ENCODE measurements at places on chromosomes 5 and 9.
A peak's percentile ranks its signal among the peaks of the same experiment; 100 is the strongest.

DNA sequence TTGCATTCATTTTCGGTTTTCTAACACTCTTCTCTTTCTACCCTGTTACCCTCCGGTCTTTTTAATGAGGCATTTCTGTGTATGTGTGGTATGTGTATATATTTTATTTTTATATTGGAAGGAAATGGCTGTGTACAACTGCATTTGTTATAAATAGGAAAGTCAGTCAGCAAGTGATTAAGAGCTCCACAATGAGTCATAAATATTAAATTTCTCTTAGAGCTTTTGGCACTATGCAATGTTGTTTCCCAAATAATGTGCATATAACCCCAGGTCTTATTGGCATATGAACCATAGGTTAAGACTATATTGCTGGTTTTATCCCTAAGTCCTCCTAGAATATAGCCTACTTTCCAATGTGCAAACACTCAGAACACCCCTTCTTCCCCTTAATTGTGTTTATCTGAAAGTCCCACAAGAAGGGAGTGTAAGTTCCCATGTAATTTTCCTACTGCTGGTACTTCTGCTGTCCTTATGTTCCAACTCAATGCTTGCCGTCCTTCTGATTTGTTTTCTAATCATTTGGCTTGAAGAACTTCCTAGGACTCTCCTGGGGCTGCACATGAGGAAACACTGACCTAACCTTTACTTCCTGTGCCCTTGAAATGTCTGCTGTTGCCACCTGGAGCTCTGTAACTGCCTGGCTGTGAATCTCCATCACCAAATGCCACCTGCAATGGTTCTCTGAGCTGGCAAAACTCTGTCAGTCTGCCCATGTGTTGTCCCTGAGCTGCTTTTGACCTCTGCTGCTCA is 65.5 kb upstream of the PCSK5 start:
- DNase-seq: no peak

GRCh38 chr5:161481922-161482321 is 64.6 kb downstream of the GABRB2 start:
- no peak for DNase-seq

- peak; percentile 74 for DNase-seq
These were observed 376.7 kb downstream of the DNAH5 start for GRCh38 chr5:13567819-13568218.

DNA sequence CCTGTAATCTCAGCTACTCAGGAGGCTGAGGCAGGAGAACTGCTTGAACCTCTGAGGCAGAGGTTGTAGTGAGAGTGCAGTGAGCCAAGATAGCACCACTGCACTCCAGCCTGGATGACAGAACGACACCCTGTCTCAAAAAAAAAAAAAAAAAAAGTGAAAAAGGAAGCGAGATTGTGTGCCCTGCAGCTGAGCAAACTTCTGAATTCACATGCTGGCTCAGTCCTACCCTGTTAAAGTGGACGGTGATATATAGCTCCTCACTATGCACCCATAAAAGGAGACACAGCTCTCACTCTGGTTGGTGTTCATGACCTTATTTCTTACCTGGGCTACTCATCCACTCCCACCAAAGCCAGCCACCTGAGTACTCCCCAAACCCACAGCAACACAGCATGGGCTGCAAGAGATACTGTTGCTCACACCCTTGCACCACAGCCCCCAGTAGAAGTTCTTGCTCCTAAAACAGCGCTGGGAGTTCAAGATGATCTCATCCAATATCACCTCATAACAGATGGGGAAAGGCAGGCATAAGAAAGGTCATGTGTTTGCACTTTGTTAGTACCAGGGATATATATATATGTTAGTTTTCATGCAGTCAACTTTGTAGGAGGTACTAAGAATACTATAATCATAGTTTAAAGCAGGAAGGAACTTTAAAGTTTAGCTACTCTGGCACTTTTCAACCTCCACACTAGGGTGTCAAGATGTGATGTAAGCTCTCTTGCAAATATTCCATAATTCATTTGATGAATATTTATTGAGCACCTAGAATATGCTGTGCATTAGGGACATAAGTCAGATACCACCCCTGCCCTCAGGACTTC is 4.0 kb downstream of the TTLL11 start:
- DNase-seq: no peak

GRCh38 chr9:11039006-11039405 is 426.2 kb upstream of the PTPRD start:
- DNase-seq: peak; percentile 0

DNA sequence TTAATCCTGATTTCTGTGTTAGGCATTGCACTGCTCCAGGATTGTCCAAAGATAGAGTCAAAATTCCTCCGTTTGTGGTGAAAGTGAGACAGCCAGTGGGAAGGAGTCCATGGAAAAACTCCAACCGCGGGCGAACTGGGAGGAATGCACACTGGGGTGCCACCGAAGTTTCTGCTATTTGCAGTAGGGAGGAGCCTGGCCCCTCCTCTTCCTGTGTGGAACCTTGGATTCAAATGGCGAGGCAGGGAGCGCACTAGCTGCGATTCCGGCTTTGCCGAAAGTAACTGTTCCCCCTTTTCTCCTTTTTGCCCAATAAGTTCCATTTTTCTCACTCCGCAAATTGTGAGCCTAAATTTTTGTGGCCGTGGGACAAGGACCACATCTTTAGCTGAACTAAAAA is 9.3 kb downstream of the BAAT start:
- DNase-seq: peak; percentile 53

DNA sequence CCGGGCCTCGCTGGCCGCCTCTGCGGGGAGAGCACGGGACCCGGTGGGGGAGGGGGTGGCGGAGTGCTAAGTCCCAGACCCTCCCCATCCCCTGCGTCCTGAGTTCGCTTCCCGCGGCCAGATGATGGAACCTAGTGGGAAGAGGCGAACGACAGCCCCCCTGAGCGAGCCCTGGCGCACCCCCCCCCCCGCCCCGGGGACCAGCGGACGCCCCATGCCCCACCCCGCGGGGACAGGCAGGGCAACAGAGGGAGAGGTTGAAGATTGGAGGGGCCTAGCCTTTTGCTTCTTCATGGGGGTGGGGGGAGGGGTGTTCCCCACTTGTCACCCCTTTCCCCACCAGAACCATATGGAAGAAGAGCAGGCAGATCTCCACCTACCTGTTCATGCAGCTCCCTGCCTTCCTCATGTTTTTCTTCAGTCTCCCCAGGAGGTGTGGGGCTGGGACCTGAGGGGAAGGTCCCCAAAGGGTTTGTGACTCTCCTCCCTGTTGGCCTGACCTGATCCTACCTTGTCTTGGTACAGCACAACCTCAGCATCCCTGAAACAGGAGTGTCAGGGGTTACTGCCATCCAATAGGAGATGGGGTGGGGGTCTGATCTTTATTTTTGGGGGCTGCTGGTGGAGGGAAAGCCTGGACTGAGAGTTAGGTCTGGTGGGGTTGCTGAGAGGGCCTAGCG is 485 bp downstream of the FAM53C start:
- DNase-seq: no peak

- peak; percentile 78 for DNase-seq
These were observed 75.4 kb downstream of the GRIA1 start for GRCh38 chr5:153565822-153566221.

DNA sequence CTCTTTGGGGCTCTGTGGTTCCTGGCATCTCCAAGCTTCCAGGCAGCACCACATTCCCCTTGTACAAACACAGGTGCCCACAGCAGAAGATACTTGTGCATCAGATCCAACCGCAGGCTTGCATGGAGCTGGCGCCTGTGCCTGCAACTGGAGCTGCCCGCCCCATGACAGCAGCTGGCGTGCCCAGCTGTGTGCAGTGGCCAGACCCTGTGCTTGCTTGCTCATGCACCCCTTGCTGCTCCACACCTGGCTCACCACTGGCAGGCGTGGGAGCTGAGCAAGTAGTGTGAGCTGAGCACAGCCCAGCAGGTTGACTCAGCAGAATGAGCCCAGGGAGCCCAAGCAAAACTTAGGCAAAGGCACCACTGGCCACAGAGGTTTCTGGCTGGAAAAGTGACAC is 84.4 kb upstream of the STARD4 start:
- no peak for DNase-seq

DNA sequence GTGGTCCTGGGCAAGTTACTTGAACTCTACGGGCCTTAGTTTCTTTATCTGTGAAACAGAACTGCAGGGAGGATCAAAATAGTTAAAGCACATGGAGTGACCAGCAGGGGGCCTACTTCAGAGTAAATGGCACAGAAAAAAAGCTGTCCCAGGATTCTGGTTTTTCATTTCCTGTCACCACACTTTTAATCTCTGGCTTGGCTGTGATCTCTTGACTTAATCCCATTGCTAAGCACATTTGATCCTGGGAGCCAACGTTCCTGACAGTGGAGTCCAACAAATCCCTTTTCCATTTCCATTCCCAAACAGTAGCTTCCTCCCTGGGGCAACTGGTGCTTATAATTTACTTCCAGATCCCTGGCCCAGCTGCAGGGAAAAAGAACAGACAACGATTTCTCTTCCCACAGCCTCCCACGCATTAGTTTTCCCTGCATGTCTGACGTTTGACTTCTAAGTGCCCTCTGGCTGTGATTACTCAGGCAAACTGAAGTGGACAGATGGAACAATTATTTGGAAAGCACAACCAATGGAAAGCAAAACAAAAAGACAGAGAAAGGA is 136.5 kb upstream of the STK32A start:
- DNase-seq: peak; percentile 52

DNA sequence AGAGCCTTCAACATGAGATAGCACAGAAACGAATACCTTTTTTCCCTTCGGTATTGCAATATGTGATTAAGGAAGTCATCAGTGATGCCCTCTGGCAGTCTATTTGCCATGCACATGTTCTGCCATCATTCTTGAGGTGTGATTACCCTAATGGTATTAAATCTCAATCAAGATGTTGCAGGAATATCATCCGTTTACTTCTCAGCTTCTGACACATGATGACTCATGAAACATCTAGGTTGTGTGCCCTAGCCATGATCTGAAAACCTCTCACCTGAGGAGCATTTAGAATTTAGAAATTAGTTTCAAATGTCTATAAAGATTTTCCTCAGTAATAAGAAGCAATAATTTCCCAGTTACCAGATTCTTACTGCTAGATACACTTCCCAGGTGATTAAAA is 209.1 kb downstream of the ADGRV1 start:
- DNase-seq: no peak

GRCh38 chr9:135437259-135437658 is 42.3 kb upstream of the PPP1R26 start:
- no peak for DNase-seq

DNA sequence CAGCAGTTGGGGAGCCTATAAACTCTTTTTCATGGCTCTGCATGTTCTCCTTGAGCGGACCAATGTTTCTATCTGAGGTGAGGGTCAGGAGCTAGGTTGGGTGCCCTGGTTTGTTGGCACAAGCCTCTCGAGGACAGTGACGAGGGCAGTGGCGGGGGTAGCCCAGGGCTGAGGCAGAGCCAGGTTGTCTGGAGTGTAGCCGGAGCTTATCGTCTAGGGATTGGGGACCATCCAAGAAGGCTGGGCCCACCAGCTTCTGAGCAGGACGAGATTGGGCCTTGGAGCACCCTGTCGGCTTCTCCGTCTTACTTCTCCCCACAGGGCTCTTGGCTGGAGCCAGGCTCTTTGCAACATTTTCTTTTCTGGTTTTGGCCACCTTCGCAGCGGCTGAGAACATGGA is 13.2 kb upstream of the CCL21 start:
- DNase-seq: no peak

- no peak for DNase-seq
These were observed 158.8 kb upstream of the SPEF2 start for GRCh38 chr5:35458824-35459207.

GRCh38 chr5:78328585-78329173 is 31.7 kb upstream of the SCAMP1 start:
- peak; percentile 42 for DNase-seq

GRCh38 chr5:141345327-141345726 is 1.7 kb downstream of the PCDHGA3 start:
- no peak for DNase-seq

- DNase-seq: no peak
These were observed 146.6 kb downstream of the RAPGEF6 start for GRCh38 chr5:131488463-131488862.

- DNase-seq: no peak
These were observed 50.9 kb downstream of the EXD3 start for GRCh38 chr9:137371946-137372651.

DNA sequence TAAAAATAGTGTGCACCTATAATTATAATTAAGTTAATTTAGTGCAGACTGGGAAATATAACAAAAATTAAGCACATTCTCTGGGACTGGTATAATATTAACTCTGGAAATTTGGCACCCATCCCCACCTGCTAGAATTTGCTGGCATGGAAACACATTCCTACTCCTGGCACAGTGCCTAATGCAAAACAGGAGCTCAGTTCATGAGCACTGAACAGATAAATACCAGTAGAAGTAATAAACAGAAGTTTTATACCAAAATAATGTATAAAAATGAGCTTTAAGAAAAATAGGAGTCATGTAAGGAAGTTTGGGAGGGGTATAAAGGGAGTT is 23.7 kb upstream of the NPR3 start:
- DNase-seq: peak; percentile 64

DNA sequence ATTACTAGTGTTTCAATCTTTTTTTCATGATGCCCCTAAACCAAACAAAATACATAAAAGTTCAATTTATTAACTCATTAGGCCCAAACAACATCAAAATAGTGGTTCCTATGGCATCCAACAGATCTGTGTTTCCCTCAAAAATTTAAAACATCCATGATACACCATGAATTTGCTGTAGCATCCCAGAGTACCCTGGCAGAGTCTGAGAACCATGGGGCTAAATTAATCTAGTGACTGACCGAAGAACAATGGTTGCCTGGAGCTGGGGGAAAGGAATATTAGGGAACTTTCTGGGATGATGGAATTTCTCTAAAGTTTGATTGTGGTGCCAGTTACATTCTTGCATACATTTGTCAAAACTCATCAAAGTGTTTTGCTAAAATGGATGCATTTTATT is 79.5 kb upstream of the TRIO start:
- peak; percentile 67 for DNase-seq

GRCh38 chr5:153926201-153926600 is 112.5 kb downstream of the FAM114A2 start:
- DNase-seq: peak; percentile 43

DNA sequence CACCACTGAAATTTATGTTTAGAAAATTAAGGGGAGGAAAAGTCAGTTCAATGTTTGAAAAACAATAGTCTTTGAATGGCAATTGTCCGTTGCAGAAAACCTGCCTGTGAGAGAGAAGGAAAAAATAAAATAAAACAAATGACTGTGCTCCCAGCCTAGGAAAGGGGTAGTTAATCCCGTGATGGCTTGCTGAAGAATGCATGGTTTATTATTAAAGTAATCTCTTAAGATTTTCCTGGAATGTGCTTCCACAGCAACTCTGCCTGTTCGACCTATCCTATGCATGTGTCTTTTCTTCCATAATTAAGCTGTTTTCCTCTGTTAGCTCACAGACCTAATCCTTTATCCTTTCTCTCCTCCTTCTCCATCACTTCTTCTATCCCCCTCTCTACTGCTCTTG is 2.4 kb upstream of the DAB2 start:
- peak; percentile 81 for DNase-seq

- no peak for DNase-seq
These were observed 194.9 kb upstream of the ZNF608 start for GRCh38 chr5:124941051-124942049.

- DNase-seq: no peak
These were observed 23.8 kb upstream of the IER5L start for GRCh38 chr9:129201866-129202265.

- peak; percentile 14 for DNase-seq
These were observed 27.5 kb upstream of the BOD1 start for GRCh38 chr5:173643964-173644363.
